ENCODE measurements at places on chromosomes 1 and 21.

- H3K4me1 ChIP-seq, result no peaks in the 10 kb centered on the region
- H3K4me3 ChIP-seq, result no peak overlapping the region
- no peak for DNase-seq
- no peak overlapping the region for H3K27ac ChIP-seq
These were observed 21.7 kb upstream of the KCND3 start for GRCh38 chr1:112011202-112011601.

- no peak overlapping the region for H3K4me3 ChIP-seq
- no peaks in the 10 kb centered on the region for H3K4me1 ChIP-seq
- H3K36me3 ChIP-seq, result no peaks in the 10 kb centered on the region
- no peak overlapping the region for H3K27ac ChIP-seq
- no peak for DNase-seq
- H3K27me3 ChIP-seq, result no peaks in the 10 kb centered on the region
These were observed 105.9 kb upstream of the C21orf91 start for GRCh38 chr21:17925000-17925610.

GRCh38 chr1:94327001-94327690 lies 89.8 kb upstream of the ARHGAP29 start:
- H3K27ac ChIP-seq, result peak overlapping the region; percentile 68
- DNase-seq, result peak; percentile 80
- H3K4me1 ChIP-seq, result peaks cover 43% of the 10 kb centered on the region
- H3K36me3 ChIP-seq, result no peaks in the 10 kb centered on the region

DNA sequence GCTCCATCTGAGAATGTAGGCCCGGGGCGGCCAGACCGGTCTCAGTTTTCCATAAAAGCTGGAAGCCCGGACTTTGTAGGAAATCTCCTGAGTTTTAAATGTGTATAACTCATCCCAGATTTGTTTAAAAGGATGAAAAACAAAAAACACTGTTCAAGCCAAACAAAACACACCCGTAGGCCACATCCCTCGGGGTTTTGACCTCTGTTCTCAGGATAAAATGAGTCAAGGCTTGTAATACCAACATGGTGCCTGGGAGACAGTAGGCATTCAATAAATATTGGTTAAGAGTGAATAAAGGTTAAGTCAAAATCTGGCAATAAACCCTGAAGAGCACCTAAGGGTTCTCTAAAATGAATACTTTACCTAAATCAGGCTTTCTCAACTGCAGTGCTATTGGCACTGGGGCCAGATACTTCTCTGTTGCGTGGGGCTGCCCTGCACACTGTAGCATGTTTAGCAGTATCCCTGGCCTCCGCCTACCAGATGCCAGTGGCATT lies 55.0 kb downstream of the KAZN start:
- H3K27me3 ChIP-seq, result no peaks in the 10 kb centered on the region
- no peak for DNase-seq
- H3K36me3 ChIP-seq, result no peaks in the 10 kb centered on the region
- no peaks in the 10 kb centered on the region for H3K4me1 ChIP-seq

- no peak overlapping the region for H3K4me3 ChIP-seq
- no peaks in the 10 kb centered on the region for H3K27me3 ChIP-seq
- DNase-seq, result no peak
- H3K4me1 ChIP-seq, result peaks cover 53% of the 10 kb centered on the region
These were observed 3.9 kb downstream of the KPNA6 start for GRCh38 chr1:32111789-32112188.

- no peaks in the 10 kb centered on the region for H3K36me3 ChIP-seq
- no peak for DNase-seq
- peaks cover 10% of the 10 kb centered on the region for H3K4me1 ChIP-seq
- no peak overlapping the region for H3K4me3 ChIP-seq
These were observed 20.5 kb upstream of the FRRS1 start for GRCh38 chr1:99786751-99787501.

DNA sequence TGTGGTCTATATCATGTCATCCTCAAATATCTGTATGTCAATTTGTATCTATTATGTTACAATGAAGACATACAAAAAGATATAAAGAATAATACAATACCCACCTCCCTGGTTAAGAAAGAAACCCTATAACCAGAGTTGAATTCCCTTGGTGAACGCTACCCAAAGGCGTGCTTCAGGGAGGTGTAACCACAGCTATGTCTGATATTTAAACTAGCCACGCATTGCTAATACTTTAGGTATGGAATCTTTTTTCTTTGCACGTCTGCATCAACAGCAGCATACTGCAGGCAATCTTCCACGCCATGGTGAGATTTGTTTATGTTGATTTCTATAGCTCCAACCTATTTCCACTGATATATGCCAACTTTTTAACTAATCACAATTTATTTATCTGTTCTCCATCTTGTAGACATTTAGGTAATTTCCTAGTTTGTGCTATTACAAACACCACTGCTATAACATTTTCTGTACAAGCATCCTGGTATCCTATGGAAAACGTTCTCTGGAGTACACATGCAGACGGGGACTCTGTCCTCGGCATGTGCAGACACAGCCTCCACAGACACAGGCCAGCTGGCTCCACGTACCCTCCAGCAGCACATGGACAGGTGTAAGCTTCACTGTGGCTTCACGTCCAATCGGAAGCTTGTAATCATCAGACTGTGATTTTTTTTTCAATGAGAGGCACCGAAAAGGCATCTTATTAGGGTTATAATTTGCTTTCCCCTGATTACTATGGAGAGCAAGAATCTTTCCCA lies 58.5 kb downstream of the HSF2BP start:
- no peak overlapping the region for H3K4me3 ChIP-seq
- DNase-seq, result no peak
- H3K36me3 ChIP-seq, result no peaks in the 10 kb centered on the region
- no peak overlapping the region for H3K27ac ChIP-seq
- no peaks in the 10 kb centered on the region for H3K4me1 ChIP-seq
- no peaks in the 10 kb centered on the region for H3K27me3 ChIP-seq

DNA sequence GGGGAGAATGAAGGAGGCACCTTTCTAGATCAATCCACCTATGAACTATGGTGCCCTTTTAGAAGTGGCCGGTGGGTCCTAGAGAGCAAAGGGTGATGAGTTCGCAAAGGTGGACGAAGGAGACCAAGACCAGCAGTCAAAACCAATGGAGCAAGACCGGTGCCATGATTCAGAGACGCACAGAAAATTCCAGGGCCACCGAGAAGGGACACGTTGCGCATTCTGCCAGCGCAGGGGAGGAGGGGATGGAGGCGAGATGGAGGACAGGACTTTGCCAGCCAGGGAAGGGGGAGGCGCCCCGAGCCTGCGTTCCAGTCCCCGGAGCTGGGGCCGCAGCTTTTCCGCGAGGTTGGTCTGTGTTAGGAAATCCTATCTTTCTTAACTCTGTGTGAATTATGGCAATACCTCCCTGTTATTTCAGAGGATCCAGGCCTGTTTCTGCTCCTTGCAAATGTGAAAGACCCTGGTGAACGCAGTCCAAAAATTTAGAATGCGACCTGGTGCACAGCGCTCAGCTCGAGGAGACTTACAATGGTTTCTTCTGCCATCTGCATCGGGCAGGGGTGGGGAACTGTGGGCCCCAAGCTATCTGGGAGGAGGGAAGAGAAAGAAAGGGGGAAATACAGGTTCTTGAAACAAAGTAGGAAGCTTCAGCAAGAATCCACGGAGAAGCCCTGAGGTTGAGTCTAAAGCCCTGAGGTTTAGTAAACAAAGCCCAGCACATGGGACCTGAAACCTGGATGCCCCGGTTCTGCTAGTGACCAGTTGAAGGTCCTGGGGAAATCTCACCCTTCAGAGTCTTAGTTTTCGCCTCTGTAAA lies 129.4 kb downstream of the MRPS6 start:
- peak overlapping the region; percentile 51 for H3K4me3 ChIP-seq
- H3K36me3 ChIP-seq, result no peaks in the 10 kb centered on the region
- no peaks in the 10 kb centered on the region for H3K4me1 ChIP-seq
- H3K27me3 ChIP-seq, result no peaks in the 10 kb centered on the region
- peak; percentile 75 for DNase-seq

DNA sequence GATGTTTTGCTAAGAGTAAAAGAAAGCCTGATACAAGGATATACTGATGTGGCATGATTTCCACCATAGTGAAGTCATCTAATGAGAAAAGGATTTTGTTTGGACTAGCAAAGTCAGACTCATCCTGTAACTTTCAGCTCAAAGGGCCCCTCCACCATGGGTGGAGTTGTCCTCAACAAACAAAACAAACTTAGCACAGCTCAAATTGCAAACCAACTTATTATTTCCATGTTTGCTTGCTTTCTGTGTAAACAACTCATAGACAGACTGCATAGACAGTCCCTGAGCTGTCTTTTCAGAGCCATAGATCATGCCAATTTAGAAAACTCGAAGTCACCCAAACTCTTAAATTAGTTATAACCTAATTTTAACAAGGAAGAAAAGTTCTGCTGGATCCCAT lies 69.4 kb upstream of the VAV3 start:
- no peaks in the 10 kb centered on the region for H3K4me1 ChIP-seq
- H3K27me3 ChIP-seq, result no peaks in the 10 kb centered on the region
- no peak overlapping the region for H3K27ac ChIP-seq
- H3K36me3 ChIP-seq, result no peaks in the 10 kb centered on the region
- H3K4me3 ChIP-seq, result no peak overlapping the region

GRCh38 chr1:113551728-113552127 lies 161.4 kb downstream of the MAGI3 start:
- H3K36me3 ChIP-seq, result no peaks in the 10 kb centered on the region
- H3K27ac ChIP-seq, result no peak overlapping the region
- H3K4me1 ChIP-seq, result no peaks in the 10 kb centered on the region
- no peak for DNase-seq
- H3K27me3 ChIP-seq, result no peaks in the 10 kb centered on the region

DNA sequence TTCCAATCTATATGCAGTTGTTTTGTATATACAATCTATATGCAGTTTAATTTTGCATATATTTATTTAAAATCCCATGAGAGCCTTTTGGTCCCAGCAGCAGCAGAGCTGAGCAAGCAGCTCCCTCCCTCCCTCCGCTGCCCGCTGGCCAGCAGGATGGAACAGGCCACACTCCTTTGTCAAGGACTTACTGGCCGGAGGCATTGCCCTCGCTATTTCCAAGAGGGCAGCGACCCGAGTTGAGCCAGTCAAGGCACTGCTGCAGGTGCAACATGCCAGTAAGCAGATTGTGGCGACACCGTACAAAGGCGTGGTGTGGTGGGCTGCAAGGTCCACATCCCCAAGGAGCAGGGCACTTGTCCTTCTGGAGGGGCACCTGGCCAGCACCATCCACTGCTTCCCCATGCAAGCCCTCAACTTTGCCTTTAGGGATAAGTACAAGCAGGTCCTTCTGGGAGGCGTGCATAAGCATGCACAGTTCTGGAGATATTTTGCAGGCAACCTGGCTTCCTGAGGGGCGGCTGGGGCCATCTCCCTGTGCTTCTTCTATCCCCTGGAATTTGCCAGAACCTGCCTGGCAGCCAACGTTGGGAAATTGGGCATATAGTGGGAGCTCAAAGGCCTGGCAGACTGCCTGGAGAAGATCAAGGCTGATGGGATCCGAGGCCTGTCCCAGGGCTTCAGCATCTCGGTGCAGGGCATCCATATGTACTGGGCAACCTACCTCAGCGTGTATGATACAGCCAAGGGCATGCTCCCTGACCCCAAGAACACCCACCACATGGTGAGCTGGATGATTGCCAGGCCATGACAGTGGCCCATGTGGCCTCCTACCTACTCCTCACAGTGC lies 92.2 kb downstream of the OSBPL9 start:
- no peaks in the 10 kb centered on the region for H3K36me3 ChIP-seq
- H3K4me3 ChIP-seq, result no peak overlapping the region
- H3K27ac ChIP-seq, result no peak overlapping the region
- DNase-seq, result no peak
- no peaks in the 10 kb centered on the region for H3K27me3 ChIP-seq

DNA sequence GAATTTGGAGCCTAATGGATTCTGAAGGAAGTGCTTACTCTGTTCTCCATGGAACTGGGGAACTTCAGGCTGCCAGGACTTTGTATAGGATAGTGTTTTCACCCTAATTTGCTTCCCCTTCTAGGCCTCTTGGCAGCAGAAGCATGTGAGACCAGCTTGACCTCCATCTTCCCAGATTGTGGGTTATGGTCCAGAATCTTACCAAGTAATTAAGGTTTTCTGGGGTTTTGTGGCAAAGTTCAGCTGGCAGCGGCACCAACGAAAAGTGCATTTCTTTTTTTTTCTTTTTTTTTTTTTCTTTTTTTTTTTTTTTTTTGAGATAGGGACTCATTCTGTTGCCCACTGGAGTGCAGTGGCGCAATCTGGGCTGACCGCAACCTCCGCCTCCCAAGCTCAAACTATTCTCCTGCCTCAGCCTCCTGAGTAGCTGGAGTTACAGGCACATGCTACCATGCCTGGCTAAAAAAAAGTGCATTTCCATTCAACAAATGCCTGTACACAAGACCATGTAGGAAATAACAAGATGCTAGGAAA lies 3.4 kb upstream of the BMP8A start:
- H3K36me3 ChIP-seq, result peaks cover 44% of the 10 kb centered on the region
- no peak overlapping the region for H3K4me3 ChIP-seq
- DNase-seq, result no peak
- H3K27me3 ChIP-seq, result no peaks in the 10 kb centered on the region
- no peaks in the 10 kb centered on the region for H3K4me1 ChIP-seq
- H3K27ac ChIP-seq, result no peak overlapping the region

- H3K4me3 ChIP-seq, result no peak overlapping the region
- H3K27me3 ChIP-seq, result no peaks in the 10 kb centered on the region
- H3K36me3 ChIP-seq, result no peaks in the 10 kb centered on the region
- no peak for DNase-seq
- H3K27ac ChIP-seq, result no peak overlapping the region
These were observed 421.5 kb downstream of the KIF26B start for GRCh38 chr1:245576323-245576722.
